ENCODE measurements at places on chromosomes 1 and 21.

GRCh38 chr1:5744911-5745799 is 247.1 kb downstream of the NPHP4 start:
- no peak for DNase-seq

- peak; percentile 35 for DNase-seq
Measured at GRCh38 chr1:52127181-52128180, 14.4 kb upstream of the ZFYVE9 start.

DNA sequence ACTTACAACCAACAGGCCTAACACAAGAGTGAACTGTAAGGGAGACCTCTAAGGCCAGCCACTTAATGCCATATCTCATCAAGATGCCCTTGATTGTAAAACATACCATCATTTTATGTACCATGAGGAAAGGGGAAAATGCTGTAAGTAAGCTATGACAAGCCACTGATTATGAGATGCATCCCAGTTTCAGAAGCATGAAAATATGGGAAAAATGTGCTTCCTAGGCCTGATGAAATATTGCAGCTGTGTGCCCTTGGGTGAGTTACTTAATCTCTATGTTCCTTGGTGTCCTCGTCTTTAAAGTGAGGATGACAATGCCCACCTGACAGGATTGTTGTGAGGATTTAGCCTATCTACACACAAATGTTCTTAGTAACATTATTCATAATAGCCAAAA is 28.9 kb downstream of the H3-3A start:
- no peak for DNase-seq

DNA sequence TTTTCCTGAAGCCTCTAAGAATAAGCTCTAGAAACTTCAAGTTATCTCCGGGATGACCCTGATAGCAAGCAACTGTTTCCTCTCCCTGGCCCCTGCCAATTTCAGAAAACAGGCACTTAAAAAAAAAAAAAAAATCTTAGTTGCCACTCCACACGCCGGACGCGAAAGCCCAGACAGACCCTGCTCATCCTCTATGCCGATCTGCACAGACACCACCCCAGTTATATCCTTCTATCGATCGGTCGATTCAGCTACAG is 1.7 kb downstream of the ANP32E start:
- DNase-seq: no peak

GRCh38 chr1:8595941-8596340 is 221.5 kb downstream of the RERE start:
- DNase-seq: no peak

DNA sequence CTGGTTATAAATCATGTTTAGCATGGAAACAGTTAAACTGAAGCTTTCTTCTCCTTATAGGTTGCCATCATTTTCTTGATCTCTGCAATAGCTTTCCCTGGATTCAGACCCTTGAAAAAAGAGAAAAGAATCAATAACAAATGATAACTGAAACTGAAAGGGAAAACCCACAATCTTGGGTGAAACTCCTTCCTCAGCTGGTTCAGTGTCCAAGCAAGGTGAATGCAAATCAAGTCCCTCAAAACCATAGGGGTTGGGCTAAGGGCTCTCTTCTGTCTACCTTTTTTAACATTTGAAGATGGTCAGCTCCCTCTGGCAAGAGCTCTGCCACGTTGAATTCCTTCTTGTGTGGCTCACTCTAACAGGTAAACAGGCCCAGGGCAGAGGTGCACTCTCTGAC is 7.1 kb upstream of the ATP13A2 start:
- no peak for DNase-seq

- DNase-seq: no peak
Measured at GRCh38 chr1:57061369-57061768, 95.6 kb upstream of the C8B start.

DNA sequence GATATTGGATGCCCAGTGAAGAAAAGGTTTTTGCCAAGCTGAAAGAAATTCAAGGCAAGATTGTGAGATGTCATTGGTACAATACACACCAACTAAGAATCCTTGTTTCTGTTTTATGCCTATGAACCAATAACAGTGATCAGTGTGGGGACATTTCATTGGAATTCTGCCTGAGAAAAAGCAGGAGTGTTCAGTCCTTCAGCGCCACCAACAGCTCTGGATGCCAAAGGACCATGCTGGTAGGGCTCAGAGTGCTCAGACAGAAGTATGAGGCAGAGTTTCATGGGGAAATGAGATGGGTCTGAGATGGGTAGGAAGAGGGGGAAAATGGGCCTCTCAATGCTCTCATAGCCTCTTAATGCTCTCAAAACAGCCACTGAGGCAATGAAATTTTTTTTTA is 56.5 kb downstream of the GABPA start:
- DNase-seq: peak; percentile 27

DNA sequence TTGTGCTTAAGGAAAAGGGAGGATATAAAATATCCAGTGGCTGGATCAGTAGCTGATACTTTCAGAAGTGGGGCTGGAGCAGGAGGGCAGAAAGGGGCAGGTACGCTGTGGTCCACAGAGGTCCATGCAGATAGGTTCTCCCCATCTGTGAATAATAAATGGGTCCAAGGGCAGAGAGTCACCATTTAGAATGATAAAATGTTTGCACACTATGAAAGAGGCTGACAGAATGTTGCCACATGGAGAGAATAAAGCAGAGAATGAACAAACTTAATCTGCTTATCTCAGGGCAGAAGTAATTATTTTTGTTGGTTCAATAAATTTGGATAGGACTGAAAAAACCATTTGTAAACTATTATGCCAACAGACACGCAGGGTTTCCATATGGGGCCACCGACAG is 16.6 kb upstream of the ADAM30 start:
- no peak for DNase-seq

DNA sequence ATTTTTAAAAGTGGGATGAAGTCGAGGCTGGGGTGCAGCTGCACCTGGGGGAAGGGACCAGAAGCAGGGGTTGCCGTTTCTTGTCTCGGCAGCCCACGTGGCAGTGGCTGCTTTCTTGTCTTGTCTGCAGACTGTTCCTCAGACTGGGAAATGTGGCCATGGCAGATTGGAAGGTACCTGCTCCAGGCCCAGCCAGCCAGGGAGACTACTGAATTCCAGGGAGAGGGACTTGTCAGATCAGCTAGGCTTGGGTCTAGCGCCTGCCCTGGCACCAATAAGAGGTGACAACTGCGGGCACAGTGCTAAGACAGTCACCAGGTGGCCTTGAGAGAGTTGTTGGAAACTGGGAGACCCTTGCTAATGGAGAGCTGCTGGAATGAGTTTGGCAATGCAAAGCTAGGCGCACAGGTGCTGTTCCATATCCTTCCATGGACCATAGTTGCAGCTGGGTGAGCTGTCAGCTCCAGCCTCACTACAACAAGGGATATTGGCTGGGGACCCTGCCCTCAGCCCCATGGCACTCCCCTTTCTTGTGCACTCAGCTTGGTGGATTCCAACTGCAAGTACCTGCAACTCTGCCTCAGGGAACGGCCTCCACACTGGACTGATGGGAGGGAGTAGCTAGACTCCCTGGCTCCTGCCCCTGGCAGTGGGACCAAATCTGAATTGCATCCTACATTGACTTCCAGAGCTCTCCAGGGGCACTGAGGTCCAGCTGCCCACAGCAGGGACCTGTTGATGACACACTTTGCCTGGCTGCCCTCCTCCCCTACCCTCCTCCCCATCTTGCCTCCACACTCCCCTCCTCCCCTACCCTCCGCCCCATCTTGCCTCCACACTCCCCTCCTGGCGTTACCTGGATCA is 9.9 kb upstream of the IL22RA1 start:
- DNase-seq: no peak

- peak; percentile 71 for DNase-seq
Measured at GRCh38 chr1:219317762-219318353, 144.2 kb downstream of the LYPLAL1 start.

GRCh38 chr1:19672237-19672636 is 7.6 kb downstream of the HTR6 start:
- no peak for DNase-seq

GRCh38 chr21:24423546-24423945 is 1183.7 kb downstream of the MRPL39 start:
- peak; percentile 3 for DNase-seq

- no peak for DNase-seq
Measured at GRCh38 chr1:204996981-204997380, 46.0 kb upstream of the CNTN2 start.

- DNase-seq: no peak
Measured at GRCh38 chr1:29953961-29954360, 717.6 kb downstream of the PTPRU start.

DNA sequence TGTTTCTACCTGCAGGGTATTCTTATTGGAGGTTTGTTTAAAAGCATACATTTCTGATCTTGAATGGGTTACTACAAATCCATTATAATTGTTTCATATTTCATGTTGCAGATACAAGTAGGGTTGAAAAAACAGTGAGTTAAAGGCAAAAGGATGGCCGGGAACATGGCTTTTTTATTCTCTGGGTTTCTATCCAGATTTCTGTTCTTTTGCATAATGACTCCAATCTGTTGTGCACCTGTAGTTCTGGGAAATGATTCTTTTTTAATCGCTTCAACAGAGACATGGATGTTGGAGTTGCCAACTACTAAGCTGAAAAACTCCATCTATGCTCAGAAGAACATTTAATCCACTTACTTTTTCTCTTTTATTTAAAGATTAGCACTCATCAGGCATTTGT is 2.7 kb upstream of the ADAMTS1 start:
- DNase-seq: no peak

GRCh38 chr1:243364330-243364729 is 108.5 kb downstream of the SDCCAG8 start:
- no peak for DNase-seq

- no peak for DNase-seq
Measured at GRCh38 chr1:56464294-56464693, 115.1 kb downstream of the PLPP3 start.

DNA sequence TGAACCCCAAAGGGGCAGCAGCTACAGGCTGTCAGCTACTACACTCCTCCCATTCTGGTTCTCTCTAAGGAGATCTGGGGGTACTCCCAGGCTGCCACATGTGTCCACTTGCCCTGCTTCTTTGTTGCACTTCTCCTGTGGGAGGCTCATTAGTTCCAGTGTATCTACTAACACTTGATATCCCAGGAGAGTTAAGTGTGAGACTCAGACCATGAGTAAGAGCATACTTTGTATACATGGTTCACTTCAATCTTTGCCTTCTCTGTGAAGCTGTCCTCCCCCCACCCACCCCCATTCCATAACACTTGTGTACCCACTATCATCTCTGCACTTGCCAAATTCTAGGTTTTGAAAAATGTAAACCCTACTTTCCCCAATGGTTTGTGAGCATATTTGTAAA is 34.9 kb upstream of the GADD45A start:
- no peak for DNase-seq

DNA sequence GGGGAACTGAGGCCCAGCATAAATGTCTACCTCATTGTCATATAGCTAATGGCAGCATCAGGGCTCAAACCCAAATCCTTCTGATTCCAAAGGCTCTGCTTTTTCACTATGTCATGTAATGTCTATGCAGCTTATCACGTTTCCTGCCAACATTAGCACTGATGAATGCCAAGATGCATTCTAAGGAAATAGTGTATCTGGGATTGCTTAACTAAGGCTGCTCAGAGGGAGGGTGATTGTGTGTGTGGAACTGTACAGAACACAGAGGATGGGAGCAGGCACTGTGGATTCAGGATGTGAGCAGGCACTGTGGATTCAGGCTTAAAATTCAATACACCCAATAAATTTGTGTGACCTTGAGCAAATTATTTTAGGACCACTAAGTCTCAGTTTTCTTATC is 456.4 kb upstream of the DEPDC1 start:
- no peak for DNase-seq

DNA sequence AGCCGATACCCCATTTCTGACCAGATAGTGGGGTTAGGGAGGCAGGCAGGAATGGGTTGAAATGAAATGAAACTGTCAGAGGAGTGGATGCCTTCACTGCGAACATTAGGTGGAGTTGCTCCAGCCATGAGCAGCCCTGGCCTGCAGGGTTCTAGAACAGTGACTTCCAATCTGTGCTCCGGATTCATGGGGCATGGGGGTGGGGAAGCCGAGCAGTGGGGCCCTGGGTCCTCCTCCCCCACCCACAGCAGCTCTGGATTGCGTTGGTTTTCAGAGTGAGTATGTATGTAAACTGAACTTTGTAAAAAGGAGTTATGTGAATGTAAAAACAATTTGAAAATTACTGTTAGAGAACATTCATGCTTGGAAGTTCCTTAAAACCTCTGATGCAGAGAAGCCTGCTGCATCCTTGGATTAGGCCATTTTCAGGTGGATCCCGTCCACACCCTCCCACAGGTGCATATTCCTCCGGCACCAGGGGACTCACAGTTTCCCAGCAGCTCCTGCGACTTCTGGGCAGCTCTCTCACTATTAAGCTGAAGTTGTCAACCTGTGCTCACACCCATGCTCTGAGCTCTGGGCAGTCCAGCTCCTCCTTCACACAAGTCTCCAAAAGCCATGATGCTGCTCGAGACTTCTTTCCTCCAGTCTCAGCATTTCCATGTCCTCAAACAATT is 54.4 kb upstream of the EDN2 start:
- DNase-seq: no peak

- no peak for DNase-seq
Measured at GRCh38 chr1:168531615-168532345, 12.0 kb downstream of the XCL2 start.

GRCh38 chr1:93758842-93759515 is 77.3 kb upstream of the BCAR3 start:
- DNase-seq: no peak

DNA sequence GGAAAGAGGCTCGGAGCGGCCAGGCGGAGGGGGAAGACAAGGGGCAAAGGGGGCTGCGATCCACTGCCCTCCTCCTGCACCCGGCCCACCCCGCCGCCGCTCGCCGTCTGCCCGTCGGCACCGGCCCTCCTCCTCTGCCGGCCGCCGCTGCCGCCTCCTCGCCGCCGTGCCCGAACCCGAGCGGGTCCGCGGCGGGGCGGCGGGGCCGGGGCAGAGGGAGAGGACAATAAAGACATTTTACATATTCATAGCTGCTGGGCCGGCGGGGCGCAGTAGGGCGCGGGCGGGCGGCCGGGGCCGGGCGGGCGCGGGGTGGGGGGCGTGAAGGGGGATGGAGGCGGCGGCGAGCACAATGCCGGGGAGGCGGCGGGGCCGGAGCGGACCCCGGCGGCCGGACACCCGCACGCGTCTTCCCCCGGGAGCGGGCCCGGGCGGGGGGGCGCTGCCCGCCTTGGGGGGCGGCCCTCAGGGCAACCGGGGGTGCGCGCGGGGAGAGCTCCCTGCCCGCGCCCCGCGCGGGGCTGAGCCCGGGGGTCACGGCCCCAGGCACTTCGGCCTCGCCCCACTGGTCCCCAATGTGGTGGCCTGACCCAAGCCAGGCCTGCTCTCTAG is 546 bp downstream of the POU2F1 start:
- DNase-seq: peak; percentile 72

DNA sequence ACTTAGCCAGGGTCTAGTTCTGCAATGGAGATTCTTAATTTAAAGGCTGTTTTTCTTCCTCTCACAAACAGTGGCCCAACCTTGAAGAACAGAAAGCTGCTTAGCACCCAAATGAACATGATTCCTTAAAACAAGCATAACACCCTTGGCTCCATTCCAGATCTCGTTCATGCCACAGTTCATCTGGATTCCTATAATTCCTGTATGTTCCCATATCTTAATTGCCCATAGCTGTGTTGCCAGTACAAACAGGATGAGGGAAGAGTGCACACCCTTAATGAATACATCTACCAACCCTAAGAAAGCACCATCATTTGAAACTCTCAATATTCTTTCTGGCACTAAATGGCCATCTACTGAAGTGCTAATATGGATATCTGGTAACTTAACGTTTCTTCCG is 45.5 kb downstream of the TGFB2 start:
- DNase-seq: no peak

- no peak for DNase-seq
Measured at GRCh38 chr1:235532360-235532759, 28.1 kb upstream of the B3GALNT2 start.
